ENCODE measurements at places on chromosomes 12 and 14.

- DNase-seq, result no peak
Measured at GRCh38 chr14:105249182-105250007, 1.1 kb downstream of the BTBD6 start.

GRCh38 chr12:110271015-110271414 lies 10.0 kb upstream of the ATP2A2 start:
- no peak for DNase-seq

GRCh38 chr12:79689477-79690141 lies 1.2 kb downstream of the PAWR start:
- DNase-seq, result no peak

DNA sequence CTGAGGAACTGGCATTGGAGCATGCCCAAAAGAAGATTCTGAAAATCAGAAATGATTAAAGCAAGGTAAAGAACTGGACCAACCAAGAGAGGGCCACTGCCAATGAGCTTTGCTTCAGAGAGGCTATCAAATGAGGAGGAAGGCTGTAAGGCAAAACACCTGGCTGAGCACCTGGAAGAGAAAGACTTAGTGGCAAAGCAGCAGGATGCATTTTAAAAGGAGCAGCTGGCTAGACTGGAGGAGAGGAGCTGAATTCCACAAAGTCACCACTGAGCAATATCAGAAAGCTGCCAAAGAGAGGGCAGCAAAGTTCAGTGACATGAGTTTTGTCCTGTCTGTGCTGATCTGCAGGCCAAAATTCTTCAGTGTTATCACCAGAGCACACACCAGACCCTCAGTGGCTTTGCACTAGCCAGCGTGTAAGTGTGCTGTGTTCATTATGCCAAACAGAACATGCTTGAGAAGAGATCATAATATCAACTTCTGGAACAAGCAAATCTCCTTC lies 338.7 kb downstream of the TRHDE start:
- DNase-seq, result no peak

GRCh38 chr12:131570596-131570995 lies 140.3 kb upstream of the SFSWAP start:
- DNase-seq, result no peak

DNA sequence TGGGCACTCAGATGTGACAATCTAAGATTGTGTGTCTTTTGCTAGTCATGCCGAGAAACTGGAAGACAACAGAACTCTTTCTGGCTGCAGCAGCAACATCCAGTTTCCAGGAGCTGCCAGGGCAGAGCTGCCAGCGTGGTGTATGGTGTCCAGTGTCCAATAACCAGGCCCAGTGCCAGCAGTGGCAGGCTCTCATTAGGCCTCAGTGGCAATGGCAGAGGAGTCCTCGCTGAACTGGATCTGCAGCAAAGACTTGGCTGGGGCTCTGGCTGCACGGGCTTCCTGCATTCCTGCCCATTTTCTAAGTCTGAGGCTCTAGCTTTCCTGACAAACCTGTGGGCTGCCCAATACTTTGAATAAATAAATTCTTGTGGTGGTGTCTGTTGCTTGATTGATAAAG lies 26.2 kb upstream of the PPM1A start:
- DNase-seq, result no peak

GRCh38 chr14:96055065-96055752 lies 16.0 kb downstream of the C14orf132 start:
- no peak for DNase-seq

GRCh38 chr12:94297096-94297699 lies 148.8 kb downstream of the PLXNC1 start:
- DNase-seq, result no peak

DNA sequence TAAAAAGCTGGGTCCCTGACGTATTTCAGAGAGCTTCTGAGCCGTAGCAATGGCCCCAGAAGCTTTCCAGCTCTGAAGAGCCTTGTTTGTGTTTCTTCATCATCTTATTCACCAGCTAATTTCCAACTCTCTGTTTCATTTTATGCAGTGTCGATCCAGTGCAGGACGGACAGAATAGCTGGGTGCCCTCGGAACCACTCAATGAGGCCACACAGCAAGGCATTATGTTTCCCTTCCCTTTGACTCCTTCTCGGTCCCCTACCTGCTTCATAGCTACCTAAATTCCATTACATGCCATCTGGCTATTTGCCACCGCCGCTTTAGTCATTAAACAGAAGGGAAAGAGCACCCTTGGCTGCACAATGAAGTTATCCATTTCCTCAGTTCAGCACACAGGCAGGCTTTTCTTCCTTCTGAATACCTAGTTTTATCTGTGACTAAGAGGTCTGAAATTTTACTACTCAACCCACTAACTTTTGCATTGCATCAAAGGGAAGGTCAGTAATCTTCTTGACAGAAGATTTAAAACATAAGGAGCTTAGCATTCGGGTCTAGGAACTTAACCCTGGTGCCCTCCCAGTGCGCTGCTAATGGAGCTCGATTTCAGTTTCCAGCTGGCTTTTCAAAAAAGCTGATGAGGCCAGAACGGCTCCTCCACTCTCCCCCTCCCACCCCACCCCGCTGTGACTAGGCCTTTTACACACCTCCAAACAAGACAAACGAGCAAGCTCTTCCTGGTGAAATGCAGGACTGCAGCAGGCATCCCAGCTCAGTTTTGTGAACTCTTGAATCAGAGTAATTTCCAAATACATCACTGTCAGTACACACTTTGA lies 176.8 kb downstream of the GXYLT1 start:
- no peak for DNase-seq

- no peak for DNase-seq
Measured at GRCh38 chr14:61262082-61262481, 19.1 kb downstream of the TMEM30B start.

- no peak for DNase-seq
Measured at GRCh38 chr14:23984891-23985602, 3.7 kb upstream of the DHRS4L2 start.

DNA sequence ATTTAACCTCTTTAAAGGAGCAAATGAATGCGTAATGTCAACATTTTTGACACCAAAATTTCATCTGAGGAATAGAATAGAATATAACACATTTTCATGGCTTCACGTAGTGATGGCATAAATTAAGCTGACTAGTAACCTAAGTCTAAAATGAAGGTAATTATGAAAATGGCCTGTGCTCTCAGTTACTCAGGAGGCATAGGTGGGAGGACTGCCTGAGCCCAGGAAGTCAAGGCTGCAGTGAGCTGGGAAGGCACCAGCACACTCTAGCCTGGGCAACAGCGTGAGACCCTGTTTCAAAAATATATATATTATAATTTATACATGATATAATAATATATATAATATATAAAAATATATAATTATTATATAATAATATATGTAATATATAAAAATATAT lies 383.2 kb upstream of the ATP2B1 start:
- no peak for DNase-seq

DNA sequence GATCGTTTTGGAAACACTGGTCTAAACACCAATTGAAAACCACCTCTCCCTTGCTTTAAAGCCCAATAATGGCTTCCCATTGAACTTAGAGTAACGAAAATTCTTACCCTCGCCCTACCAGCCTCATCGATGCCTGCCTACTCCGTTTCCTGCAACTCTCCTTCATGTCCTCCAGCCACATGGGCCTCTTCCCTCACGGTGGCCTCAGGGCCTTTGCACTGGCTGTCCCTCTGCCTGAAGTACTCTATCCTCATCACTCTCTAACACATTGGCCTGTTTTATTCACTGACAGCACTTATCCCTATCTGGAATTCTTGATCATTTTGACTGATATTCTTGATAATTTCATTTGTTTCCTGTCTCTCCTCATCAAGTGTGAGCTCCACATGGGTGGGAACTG lies 46.8 kb downstream of the MOK start:
- DNase-seq, result no peak

DNA sequence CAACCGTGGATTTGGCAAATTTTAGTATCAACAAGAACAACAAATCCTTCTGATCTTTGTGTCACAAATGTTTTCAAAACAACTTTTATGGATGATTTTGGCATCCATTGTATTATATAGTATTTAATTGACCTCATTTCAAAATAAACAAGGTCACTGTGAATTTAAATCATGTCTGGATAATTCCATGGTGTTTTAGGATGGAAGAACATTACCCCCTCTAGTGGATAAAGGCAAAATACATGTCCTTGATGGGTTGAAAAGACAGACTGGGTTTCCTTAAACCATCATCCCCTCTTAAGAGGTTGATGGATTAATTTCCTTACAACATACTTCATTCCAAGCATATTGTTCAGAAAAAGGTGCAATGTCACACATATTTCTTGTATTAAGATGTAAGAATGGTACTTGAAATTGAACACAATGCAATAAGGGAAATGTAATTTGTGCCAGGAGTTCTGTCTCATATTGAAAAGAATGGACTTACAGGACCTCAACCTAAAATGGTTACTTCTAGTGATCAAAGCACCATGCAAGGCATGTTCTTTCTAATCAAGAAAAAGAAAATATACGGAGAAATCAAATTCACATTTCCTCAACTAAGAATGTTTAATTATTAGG lies 352.0 kb downstream of the BCAT1 start:
- DNase-seq, result no peak

DNA sequence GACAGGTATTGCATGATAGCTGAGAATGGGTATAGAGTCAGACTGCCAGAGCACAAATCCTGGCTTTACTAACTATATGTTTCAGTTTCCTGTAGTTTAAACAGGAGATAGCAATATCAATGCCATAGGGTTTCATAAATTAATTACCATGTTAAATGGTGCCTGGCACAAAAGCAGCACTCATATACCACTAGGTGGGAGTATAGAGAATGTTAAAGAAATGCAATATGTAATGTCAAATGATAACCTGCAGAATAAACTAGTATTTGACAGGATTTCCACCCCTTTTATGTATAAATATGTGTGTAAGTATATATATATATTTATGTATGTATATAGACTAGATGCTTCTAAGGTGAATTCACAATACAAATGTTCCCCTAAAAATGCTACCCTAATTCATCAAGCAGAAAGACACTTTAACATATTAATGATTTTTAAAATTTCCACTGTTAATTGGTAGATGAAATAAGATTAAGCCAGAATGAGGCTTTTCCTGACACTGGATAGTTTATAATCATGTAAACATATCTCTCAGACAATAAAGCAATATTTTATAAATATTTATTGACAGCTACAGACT lies 8.6 kb downstream of the WDR89 start:
- no peak for DNase-seq

DNA sequence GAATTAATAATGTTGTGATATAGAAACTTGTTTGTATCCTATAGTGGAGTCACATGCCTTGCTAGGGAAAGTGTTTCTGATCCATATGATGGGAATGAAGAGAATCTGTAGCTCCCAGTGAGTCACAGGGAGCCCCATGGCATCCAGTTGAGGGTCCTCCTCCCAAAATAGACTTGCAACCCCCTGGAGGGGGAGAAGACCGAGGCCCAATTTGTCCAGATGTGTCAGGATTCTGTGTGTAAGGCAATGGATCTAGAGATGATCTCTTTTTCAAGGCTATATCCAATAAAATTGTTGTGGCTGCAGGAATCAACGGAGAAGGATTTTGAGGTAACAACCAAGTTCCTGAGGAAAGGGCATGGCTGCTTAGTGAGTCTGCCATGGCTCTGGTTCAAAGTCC lies 121.8 kb downstream of the BCL11B start:
- DNase-seq, result no peak

DNA sequence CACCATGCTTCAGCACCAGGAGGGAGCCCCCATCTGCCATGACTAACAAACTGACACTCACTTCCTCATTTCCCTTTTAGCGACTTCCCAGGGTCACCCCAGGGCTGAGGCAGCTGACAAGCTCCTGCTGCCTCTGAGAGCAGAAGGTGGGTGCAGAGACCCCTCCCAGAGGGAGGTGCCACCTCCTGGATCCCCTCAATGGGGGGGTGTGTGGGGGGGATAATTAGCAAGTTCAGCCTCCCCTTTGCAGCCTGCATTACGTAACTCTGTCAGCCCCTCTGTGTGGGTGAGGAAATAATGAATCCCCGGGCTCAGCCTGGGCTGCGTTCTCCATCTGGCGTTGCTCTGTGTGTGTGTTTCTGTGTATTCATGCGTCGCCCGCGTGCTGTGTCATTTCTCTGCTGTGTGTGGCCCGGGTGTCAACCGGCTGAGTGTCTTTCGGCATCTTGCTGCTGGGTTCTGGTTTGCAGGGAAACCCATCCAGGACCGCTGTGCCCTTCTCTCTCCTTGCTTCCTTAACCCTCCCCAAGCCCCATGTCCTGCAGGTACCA lies 28.0 kb downstream of the NOS1 start:
- DNase-seq, result no peak

DNA sequence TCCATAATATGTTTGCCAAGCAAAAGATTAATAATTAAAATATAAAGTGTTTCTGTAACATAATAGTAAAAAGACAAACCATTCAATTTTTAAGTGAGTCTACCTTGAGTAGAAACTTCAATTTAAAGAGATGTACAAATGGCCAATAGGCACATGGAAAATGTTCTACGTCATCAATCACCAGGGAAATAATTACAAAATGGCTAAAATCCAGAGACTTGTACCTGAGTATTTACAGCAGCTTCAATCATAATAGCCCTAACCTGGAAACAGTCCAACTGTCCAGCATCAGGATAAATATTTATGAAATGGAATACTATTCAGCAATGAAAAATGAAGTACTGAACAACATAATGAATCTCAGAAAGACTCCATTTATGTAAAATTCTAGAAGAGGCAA lies 95.5 kb upstream of the FAR2 start:
- DNase-seq, result no peak
